ENCODE measurements at places on chromosomes 1 and 21.
A peak's percentile ranks its signal among the peaks of the same experiment; 100 is the strongest.

- DNase-seq, result no peak
Measured at GRCh38 chr1:171515299-171515698, 30.0 kb downstream of the PRRC2C start.

DNA sequence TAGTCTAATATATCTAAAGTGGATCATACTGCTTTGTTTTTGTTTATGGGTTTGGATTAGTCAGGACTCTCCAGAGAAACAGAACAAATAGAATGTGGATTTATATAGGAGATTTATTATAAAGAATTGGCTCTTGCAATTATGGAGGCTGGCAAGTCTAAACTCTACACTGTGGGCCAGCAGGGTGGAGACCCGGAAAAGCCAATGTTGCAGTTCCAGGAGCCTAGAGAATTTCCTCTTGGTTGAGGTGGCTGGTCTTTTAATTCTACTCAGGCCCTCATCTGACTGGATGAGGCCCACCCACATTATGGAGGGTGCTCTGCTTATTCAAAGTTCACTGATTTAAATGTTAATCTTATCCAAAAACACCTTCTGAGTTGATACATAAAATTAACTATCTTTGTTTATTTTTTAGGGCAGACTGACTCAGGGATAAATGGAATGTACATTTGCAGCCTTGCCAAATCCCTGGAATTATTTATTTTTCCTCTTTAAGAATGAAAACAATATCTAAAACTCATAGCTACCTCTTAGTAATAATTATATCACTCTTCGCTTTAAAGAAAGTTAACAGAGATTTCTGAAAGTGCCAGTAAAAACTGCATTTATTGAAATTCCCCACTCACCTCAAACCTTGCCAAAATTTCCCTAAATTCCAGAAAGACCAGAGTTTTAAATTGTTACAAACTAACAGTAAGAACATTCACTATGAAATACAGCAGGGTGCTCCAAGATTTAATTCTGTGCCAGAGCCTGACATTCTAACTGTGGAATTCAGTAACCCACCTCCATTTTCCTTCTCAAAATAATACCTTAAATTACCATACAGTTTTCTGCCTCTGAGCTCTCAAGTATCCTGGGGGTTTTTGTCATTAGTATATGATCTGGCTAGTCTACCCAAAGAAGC is 36.6 kb upstream of the SSX2IP start:
- DNase-seq, result no peak

- peak; percentile 77 for DNase-seq
Measured at GRCh38 chr1:156797212-156797871, 19.3 kb downstream of the SH2D2A start.

GRCh38 chr1:2534687-2535441 is 4.8 kb upstream of the HES5 start:
- no peak for DNase-seq

DNA sequence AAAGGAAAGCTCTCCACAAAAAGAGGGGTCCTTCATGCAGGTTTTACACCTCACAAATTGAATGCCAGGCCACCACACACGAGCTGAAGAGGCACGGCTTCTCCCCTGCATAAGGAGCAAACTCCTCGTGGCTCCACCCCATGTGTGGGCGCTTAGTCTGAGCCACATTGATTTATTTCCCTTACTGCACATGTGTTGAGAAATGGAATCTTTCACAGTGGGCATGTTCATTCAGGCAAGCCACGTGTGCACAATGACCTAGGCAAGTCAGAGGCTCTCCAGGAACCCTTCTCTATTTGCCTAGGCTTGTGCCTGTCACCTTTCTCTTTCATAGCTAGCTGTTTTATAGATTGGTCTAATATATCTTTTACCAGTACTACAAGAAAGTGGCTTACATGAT is 120.5 kb downstream of the LTN1 start:
- DNase-seq, result no peak

- DNase-seq, result no peak
Measured at GRCh38 chr21:43333298-43334062, 93.5 kb downstream of the SIK1 start.

- no peak for DNase-seq
Measured at GRCh38 chr1:44661781-44662682, 12.2 kb downstream of the TMEM53 start.

DNA sequence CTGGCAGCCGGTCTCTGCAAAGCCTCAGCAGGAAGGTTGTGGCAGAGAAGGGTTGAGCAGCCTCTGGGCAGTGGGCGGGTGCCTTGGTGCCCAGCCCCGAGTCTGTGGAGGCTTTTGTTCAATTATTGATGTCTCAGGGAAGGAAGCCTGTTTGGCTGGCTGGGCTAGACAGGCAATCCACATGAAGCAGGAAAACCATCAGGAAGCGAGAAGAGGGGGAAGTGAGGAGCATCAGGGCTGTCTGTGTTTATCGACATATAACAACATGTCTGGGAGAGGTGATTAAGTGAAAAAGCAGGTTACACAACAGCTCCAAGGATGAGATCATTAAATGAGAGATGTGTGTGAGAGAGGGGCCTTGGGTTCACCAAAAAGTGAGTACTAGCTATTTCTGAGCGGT is 105.4 kb downstream of the UBE2U start:
- no peak for DNase-seq

GRCh38 chr1:32335790-32336590 is at the start of gene MARCKSL1:
TSS of gene MARCKSL1 (minus strand) at chr1:32336233. CDS start at chr1:32336033, 200 bp downstream.
- peak; percentile 82 for DNase-seq

DNA sequence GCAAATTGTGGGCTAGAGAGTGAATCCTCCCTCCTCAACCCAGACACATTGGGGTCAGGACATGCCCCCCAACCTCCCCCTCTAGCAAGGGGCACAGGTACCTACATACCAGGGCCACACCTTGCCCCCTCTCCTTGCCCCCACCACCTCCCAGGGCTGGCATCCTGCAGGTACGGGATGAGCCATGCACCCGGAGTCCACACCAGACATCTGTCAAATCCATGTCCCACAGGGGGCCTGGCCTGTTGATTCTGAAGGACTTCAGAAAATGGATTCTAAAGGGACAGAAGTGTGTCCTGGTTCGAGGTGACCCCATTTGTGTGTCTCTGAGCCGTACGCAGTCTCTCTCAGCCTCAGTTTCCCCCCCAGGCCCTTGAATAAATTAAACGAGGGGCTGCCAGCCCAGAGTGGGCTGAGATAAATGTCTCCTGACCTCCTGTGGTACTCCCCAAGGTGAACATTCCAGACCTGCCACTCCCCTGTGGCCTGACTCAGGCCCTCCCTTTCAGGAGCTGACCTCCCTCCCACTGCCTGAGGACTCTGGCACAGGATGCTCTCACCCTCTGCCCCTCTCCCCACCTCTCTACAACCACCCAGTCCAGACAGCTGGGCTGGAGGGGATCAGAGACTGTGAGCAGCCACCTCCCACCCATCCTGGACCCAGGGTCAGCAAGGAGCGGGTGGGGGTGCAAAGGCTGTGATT is 94.5 kb downstream of the EPHB2 start:
- DNase-seq, result no peak

- peak; percentile 70 for DNase-seq
Measured at GRCh38 chr1:12088607-12089006, 25.5 kb downstream of the TNFRSF8 start.

GRCh38 chr1:200992382-200993048 is 31.0 kb downstream of the KIF21B start:
- DNase-seq, result no peak

DNA sequence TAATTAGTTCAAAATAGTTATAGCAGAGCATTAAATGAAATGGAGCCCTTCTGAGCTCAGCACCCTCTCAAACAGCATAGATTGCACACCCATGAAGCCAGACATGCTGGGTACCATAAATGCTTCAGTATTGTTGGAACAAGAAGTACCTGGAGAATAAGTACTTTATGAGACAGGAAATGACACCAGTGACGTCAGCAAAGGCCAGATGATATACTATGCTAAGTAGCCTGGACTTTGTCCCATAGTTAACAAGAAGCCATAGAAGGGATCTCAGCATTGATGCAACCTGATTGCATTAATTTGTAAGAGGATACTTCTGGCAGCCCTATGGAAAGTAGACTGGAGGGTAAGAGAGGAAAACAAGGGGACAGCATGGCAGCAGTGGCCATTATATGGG is 16.3 kb upstream of the GADD45A start:
- no peak for DNase-seq

- DNase-seq, result no peak
Measured at GRCh38 chr21:31190516-31190915, 152.2 kb upstream of the KRTAP19-8 start.

- DNase-seq, result no peak
Measured at GRCh38 chr1:75338616-75339483, 204.7 kb downstream of the LHX8 start.

- no peak for DNase-seq
Measured at GRCh38 chr1:163922743-163923201, 601.0 kb downstream of the NUF2 start.
